ENCODE measurements at places on chromosomes 5 and 9.

GRCh38 chr9:74570879-74571512 lies 73.9 kb downstream of the RORB start:
- peak; percentile 33 for DNase-seq

GRCh38 chr9:95133325-95133705 lies 184.2 kb downstream of the FANCC start:
- DNase-seq: no peak

GRCh38 chr9:573691-574410 lies 267.6 kb upstream of the DMRT1 start:
- peak; percentile 49 for DNase-seq

DNA sequence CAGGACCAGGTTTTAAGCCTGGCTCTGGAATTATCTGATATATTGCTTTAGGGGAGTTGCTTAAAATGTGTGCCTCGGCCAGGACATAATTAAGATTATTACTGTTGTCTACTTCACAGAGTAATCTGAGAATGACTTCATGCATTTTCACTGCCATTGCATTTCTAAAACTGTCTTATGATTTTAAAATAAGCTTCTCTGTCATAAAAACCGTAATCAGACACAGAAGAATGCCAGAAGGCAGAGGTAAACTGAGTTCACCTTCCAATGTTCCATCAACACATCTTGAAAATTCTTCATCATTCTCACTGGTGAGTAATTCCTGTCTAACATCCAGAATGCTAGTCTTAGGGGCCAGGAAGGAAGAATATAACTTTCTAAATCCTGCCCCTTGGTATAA lies 47.1 kb downstream of the ISOC1 start:
- no peak for DNase-seq

GRCh38 chr5:73596705-73597328 lies 29.2 kb upstream of the ARHGEF28 start:
- peak; percentile 41 for DNase-seq

DNA sequence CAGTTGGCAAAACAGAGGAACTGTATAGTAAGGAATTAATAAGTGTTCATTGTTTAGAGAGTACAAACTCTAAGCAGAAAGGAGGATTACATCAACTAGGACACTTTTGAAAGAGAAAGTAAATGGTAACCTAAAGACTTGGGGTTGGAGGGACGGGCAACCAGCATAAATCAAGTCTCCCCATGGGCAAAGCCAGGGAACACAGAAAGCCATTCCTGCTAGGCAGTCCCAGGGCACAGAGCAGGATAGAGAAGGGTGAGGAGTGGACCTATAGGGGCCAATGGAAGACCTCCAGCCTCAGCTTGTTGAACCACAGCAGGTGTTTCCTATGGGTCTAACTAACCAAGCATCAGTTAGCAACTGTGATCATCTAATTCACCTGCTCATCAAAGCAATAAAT lies 9.2 kb upstream of the ERAP1 start:
- DNase-seq: no peak

DNA sequence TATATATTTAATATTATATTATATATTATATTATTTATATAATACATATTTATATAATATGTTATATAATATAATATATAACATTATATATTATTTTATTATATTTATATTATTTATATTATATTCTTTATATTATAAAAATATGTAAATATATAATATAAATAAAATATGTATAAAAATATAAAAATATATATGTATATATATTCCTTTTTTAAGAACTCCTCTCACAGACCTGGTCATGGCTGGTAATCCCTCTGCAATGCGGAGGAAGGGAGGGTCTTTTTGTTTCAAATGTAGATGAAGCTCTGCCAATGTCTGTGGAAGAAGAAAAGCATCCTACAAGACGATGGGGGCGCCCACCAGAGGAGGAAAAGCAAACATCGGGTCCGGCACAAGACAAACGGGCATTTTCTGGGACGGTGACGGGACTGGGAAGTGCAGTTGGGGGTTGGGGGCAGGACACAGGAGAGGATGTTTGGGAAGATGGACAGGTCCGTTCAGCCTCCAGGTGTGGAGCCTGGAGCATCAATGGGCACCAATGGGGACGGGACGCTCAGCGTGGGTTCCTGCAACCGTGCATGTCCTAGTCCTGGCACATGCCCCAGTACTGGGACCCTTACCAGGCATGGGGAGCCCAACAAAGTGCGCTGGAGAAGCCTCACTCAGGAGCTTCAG lies 194.0 kb downstream of the IRX1 start:
- DNase-seq: peak; percentile 44

Measured in iPS-NIHi11 (cell line).